ENCODE measurements at places on chromosomes 3 and 15.

DNA sequence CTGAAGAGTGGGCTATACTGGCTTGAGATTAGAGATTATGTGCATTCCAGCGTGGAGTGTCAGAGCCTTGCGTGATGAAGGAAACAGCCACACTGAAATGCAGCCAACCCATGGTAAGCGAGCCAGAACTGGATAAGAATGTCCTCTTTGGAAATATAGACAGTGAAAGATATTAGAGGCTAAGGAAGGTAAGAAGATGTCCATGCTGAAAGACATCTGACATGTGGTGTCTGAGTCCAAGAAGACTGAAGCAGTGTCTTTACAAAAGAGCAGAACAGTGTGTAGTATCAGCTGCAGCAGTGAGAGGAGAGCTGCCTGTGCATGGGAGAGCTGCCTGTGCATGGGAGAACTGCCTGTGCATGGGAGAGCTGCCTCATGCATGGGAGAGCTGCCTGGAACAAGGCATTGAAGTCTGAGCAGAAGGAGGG, 672.2 kb downstream of the DIPK2A start:
- no peak for DNase-seq

DNA sequence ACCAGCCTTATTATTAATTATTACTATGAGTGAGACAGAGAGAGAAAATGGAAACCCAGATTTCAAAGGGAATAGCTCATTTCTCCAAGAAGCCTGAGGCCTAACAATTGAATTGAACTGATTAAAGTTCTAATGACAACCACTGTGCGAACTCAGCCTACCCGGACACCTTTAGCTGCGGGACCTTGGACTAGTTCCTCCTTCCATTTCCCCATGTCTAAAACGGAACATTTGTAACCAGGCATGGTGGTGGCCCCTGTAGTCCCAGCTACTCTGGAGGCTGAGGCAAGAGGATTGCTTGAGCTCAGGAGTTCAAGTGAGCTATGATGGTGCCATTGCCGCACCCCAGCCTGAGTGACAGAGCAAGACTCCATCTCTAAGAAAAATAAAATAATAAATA, 16.4 kb upstream of the RTP2 start:
- DNase-seq: no peak

DNA sequence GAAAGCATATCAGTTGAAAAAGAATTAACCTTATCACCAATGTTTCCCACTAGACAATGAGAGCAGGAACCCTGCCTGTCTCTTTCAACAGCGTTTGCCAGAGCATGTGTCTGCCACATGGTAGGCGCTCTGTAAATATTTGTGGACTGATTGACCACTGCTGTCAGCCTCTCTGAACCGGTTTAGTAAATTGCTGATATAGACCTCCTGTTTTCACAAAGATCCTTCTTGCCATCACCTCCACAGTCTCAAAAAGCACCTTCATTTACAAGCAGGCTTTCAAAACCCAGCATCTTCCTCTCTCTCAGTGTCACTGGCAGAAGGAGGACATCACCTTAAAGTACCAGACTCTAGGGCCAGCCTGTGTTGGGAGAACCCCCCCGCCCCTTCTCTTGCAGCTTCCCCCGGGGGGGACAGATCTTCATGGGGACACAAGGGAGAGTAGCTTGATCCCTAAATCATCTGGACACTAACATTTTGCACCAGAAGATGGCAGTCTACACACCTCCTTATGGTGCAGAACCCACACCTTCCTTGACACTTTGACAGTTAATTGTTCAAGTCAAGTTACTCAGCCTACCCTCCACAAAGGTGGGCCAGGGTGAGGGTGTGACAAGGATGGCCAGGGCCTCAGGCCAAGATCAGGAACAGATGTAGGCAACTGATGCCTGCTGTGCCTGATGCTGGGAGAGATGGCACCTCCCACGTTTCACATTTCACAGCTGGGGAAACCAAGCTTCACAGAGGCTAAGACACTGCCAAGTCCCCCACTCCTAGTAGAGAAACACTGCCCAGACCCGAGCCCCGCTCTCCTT, 37.8 kb upstream of the USP3 start:
- peak; percentile 75 for DNase-seq

DNA sequence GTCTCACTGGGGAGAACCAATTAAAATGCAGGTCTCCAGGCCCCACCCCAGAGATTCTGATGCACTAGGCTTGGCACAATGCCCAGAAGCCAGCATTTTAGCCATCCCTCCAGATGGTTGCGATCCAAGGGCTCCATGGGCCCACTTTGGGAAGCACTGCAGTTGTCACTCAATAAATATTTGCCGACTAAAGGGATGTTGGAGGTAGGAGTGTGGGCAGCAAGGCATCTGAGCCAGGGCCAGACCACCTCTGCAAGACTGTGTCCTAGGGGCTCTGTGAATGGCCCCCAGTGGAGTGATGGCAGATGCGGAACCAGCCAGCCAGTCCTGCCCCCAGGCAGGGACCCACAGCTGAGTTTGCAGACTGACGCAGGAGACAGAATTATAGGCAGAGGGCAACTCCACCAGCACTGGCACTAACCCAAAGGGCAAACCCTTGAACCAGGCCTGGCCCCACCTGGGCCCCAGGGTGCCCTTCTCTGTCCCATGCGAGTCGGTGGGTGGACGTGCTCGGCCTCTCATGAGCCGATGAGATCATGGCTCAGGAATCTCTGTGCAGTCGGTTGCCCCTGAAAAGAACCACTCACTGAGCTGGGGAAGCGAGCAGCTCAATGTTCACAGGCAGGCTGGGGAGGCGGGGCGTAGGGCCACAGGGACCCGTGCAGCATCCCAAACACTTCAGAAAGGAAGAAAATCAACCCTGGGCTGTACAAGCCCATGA, 49.7 kb downstream of the SEMA5B start:
- no peak for DNase-seq

GRCh38 chr15:85707519-85708338, 87.0 kb downstream of the KLHL25 start:
- DNase-seq: no peak

DNA sequence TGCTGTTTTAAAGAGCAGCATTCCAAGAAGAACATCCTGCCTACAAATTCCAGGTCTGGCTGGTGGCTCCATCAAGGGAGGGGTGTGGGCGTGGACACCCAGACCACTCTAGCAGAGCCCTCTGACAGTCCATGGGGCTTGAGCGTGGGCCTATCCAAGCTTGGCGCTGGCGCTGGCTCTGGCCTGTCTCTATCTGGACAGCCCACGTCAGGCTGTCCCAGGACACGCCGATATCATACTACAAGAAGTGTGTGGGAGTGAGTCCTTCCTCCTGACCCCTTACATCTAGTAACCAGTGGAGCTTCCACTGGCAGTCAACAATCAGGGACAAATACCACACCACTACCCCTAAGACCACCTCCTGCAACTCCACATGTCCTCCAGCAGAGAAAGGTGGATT, 17.1 kb upstream of the DUSP7 start:
- DNase-seq: no peak

- no peak for DNase-seq
Observed at GRCh38 chr3:106675451-106675850, 701.8 kb upstream of the CCDC54 start.

DNA sequence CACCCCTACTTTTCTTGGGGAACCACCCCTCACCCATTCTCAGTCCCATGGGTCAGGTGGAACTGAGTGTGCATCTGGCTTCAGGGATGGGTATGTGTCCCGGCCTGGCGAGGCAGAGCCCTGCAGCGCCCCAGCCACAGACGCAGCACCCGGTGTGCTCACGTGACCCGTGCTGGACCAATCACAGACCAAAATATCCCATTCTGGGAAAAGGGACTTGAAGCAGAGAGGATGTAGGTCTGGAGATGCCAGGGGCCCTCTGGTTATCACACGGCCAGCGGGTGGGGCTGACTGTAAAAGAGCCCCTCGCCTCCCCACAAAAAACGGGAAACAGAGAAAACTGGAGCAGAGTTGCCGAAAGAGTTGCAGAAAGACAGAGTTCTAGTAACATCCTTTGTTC, 138.0 kb upstream of the RAD18 start:
- no peak for DNase-seq

GRCh38 chr15:58555162-58556027, 123.6 kb downstream of the LIPC start:
- DNase-seq: no peak

DNA sequence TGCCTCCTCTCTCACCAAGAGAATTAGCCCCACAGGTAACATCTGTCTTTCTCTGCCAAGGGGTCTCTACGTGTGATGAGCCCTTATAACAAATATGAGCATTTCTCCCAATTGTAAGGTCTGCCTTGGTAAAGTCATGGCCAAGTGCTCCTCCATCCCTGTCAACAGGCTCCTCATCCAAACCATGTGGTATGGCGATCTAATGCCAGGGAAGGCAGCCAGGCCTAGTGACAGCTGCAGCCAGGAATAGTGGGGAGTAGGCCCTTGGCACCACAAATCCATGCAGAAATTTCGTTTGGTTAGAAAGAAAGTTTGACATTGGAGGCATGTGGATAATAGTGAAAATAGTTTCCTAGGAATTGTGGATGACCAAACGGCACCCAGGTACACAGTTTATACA, 4.7 kb upstream of the LRTM1 start:
- no peak for DNase-seq

GRCh38 chr3:188106887-188107830, 46.8 kb upstream of the LPP start:
- DNase-seq: no peak

- DNase-seq: no peak
Observed at GRCh38 chr3:94372026-94372425, 309.2 kb downstream of the NSUN3 start.

DNA sequence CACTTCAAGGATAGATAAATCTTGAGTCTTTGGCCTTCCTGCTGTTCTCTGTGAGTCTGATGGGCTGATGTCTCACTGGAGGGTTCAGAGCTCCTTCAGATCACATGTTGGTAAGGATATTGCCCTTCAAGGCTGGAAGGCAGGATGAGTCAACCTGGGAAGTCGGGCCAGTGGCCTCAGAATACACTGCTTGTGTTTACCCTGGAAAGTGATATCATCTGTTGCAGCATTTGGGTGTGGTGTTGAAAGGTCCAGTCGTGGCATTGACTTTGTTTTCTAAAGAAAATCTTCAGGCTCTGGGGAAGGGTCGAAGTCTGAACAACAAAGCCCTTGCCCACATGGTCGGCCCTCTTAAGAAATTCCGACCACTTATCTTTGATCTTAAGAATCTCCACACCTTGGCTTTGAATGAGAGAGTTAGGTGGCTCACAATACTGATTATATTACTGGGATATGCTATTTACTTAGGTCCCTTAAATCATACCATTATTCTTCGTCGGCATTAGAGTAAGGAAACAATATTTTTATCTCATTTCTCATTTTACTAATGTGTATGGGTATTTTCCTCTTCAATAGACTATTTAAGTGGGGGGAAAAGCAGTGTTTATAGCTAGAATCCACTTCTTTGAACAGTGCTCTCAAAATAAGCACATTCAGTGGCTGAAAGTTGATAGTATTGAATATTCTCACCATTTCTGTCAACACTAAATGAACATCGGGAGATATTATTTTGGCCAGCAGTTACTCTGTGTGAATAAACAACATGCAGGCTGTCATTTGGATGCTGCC, 303.9 kb upstream of the RASGRP1 start:
- no peak for DNase-seq

DNA sequence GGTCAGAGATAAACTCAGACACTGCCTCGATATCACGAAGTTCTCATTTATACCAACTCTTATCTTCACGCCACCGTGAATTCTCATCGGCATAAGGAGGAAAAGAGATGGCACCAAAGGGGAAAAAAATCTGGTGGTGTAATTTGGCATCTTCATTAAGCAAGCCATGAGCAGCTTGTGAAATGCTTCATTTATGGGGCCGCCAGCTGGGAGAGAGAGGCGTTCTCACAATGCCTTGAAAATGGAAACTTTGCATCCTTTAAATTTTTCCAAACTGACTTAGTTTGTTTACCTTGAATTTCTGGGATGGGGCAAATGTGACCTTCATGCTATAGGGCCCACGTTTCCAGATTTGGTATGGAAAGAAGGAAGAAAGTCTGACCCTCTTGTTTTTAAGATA, 242.5 kb upstream of the ST8SIA2 start:
- no peak for DNase-seq

GRCh38 chr3:115082260-115082659, 64.8 kb downstream of the ZBTB20 start:
- no peak for DNase-seq

DNA sequence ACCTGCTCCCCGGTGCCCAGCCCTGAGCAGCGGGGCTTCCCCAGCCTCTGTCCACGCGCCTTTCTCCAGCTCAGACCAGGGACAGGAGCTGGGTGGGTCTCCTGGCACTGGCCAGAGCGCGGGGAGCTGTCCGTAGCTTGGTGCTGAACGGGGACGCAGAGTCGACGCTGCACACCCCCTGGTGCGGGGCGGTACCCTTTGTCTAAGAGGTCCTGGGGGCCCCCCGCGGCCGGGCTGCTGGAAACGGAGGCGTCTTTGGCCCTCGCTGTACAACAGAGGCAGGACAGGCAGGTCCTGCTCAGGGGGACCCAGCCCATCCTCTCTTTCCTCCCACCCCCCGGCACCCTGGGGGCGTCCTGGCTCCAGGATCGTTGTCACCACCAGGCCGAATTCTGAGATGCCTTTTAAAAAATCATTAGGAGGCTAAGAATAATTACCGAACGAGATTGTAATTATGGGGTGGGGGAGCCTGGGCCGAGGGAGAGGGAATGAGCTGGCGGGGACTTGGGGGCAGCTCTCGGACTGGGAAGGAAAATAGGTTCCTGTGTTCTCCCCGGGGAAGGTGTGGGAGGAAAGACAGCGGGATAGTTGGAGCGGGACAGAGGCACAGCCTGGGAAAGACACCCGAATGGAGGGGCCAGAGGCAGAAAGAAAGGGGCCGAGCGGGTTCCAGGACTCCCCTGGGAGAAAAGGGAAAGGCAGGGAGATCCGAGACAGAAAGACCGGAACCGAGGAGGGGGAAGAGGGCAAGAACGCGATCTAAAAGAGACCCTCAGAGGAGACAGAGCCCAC, 4.1 kb upstream of the SKOR1 start:
- DNase-seq: no peak

GRCh38 chr3:17672506-17672905, 69.9 kb downstream of the TBC1D5 start:
- DNase-seq: no peak

DNA sequence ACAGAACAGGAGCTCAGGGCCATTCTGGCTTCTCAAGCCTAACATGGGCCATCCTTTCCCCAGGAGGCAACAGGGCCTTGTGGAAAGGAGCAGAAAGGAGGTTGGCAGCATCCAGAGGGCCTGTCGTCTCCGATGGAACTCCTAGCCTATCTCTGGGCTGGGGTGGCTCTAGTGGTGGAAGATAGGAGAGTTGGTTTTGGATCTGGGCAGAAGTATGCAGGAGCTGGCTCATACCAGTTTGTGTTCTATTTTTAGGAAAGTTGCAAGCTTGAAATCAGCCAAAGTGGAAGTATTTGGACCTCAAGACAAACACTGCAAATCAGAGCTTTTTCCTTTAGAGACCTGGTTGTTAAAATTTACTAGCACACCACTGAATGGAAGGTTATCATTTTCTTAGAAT, 35.4 kb upstream of the XCR1 start:
- no peak for DNase-seq

DNA sequence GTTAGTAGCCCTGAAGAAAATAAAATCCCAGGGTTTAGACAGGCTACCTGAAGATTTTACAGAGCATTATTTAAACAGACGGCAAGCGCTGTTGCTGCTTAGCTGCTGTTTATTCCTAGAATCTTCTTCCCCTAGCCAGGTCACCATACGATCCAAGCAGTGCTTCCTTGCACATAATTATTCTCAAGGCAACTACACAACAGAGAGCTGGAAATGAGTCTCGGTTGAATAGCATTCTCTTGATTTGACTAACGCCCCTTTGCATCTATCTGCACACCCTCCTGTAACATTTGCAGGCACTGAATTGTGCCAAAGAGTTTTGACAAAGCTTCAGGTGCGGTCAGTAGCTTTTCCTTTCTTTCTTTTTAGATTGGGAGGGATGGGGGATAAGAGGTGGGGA, 564.4 kb downstream of the TBL1XR1 start:
- DNase-seq: no peak

All from NCI-H1417 treated with DMSO at 0.1 percent for 48 hours (cell line).